ENCODE measurements at places on chromosomes 11 and 22. TPM values are rescaled to one million over a fixed set of nuclear protein-coding genes. Genes with fewer than 3 reads are reported as not detected.

DNA sequence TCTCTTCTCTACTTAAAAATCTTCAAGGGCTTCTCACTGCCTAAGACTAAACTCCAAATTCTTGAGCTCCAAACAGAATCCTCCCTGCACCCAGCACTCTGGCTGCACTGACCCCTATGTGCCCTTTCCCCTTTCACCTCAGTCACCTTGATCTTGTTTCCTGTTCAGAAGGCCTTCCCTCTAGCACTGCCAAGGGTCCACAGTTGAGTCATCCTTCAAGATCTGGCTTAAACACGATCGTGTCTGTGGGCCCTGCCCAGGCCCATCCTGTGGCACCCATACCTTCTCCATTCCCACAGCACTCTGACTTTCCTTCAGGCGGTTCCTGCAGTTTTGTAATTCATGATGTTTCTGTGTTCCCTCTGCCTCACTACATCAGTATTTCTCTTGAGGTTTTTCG lies 129.2 kb downstream of the ARL14EP start:
- peaks cover 3% of the 10 kb centered on the region for H3K27me3 ChIP-seq
- no peak overlapping the region for H3K27ac ChIP-seq
- DNase-seq: no peak
- H3K36me3 ChIP-seq: no peaks in the 10 kb centered on the region
- H3K4me1 ChIP-seq: no peaks in the 10 kb centered on the region

DNA sequence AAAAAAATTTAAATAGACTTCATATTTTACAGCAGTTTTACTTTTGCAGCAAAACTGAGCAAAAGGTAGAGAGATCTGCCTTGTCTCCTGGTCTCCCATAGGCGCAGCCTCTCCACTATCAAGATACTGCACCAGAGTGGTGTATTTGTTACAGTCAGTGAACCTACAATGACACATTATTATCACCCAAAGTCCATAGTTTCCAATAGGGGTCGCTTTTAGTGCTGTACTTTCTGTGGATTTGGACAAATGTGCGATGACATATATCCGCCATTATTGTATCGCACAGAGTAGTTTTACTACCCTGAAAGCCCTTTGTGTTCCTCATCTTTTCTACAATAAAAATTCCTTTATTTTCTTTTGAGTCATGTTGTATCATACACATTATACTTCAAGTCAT lies 153.2 kb upstream of the CCDC179 start:
- DNase-seq: no peak
- H3K36me3 ChIP-seq: no peaks in the 10 kb centered on the region
- H3K27ac ChIP-seq: no peak overlapping the region
- no peak overlapping the region for H3K4me3 ChIP-seq
- no peaks in the 10 kb centered on the region for H3K4me1 ChIP-seq
- no peaks in the 10 kb centered on the region for H3K27me3 ChIP-seq

DNA sequence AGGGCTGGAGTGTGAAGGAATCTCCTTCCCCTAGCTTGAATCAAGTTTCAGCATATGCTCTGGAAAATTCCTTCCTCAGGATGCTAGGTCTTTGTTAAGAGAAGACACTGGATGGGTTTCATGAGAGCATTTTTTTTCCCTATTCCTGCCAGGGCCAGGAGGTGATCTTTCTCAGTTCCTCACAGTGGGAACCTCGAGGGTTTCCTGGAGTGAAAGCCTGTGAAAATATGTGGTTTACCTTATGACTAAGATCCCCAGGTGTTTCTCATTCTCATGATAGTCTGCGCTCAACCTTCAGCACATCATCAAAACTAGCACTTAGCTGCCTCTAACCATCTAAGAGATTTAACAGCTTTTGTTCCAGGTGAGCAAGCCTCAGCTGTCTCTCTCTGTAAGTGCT lies 985.3 kb upstream of the FAT3 start:
- H3K36me3 ChIP-seq: no peaks in the 10 kb centered on the region
- no peaks in the 10 kb centered on the region for H3K27me3 ChIP-seq
- no peak for DNase-seq

Gene MRPL23
- 115 TPM for total RNA-seq

GRCh38 chr11:115219376-115219775 lies 284.8 kb downstream of the CADM1 start:
- H3K4me3 ChIP-seq: no peak overlapping the region
- DNase-seq: no peak
- H3K4me1 ChIP-seq: peaks cover 35% of the 10 kb centered on the region

DNA sequence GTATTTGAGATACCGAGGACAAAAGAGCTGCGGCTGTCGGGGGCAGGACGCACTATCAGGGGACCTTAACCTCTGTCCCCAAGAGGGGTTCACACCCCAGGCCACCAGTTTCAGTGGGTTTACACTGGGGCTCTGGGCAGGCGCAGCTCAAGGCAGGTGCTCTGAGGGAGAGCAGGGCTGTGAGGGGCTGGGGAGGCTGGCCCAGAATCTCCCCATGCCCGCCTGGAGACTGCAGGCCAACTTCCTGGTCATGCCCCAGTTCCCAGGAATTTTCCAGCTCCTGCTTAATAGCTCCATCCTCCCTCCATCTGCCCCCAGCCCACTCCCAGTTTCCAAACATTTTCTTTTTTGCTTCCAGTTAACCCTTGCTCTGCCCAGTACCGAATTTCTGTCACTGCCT lies 7.6 kb upstream of the PGA3 start:
- H3K27ac ChIP-seq: no peak overlapping the region
- peaks cover 8% of the 10 kb centered on the region for H3K27me3 ChIP-seq
- H3K36me3 ChIP-seq: no peaks in the 10 kb centered on the region
- H3K4me3 ChIP-seq: no peak overlapping the region
- H3K4me1 ChIP-seq: no peaks in the 10 kb centered on the region
- DNase-seq: no peak

Gene CCDC34
- 23.7 TPM for total RNA-seq

- no peaks in the 10 kb centered on the region for H3K36me3 ChIP-seq
- H3K27ac ChIP-seq: no peak overlapping the region
- no peaks in the 10 kb centered on the region for H3K4me1 ChIP-seq
- H3K4me3 ChIP-seq: no peak overlapping the region
- no peaks in the 10 kb centered on the region for H3K27me3 ChIP-seq
Measured at GRCh38 chr11:114832532-114833125, 154.3 kb downstream of the NXPE2 start.
